ENCODE measurements at places on chromosomes 16 and 17.

DNA sequence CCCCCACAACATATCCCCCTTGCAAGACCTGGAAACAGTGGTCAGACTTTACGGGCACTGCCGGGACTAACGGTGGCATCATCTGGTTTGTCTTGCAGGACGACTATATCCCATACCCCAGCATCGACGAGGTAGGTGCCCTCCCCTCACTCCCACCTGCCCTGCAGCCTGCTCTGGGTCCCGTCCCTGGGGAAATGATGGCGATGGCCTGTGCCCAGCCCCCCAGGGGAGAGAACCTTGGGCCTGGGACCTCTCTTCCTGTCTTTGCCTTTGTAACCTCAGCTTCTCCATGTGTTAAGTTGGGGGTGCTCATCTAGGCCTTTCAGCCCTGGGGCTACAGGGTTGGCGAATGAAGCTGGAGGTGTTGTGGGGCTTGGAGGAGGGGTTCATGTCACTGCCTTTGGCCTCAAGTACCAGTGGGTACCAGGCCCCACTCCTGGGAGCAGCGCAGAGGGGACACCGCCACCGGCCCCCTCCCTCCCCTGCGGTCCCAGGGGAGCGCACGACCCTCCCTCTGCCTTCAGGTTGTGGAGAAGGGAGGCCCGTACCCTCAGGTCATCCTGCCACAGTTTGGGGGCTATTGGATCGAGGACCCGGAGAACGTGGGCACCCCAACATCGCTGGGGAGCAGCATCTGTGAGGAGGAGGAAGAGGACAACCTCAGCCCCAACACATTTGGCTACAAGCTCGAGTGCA, 99.9 kb downstream of the OR1D5 start:
- no peak for DNase-seq

DNA sequence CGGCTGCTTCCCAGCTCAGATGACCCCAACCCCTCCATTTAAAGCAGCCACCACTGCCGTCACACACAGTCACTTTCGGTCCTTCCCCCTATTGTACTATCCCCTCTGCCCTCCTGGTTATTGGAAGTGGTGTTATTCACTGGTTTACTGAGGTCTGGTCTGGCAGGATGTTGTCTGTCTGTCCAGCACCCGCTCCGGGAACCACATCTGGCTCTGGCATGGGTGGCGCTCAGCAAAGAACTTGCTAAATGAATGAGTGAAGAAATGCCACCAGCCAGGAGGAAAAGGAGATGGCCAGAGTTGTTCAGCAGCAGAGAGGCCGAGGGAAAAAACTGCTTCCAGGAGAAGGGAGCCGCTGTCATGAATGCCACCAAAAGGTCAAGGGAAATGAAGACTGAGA, 161.6 kb downstream of the GSG1L start:
- DNase-seq: no peak

- no peak for DNase-seq
These were observed 248.2 kb downstream of the NTN1 start for GRCh38 chr17:9269350-9270035.

GRCh38 chr17:81049973-81050551, 15.1 kb downstream of the BAIAP2 start:
- DNase-seq: no peak

DNA sequence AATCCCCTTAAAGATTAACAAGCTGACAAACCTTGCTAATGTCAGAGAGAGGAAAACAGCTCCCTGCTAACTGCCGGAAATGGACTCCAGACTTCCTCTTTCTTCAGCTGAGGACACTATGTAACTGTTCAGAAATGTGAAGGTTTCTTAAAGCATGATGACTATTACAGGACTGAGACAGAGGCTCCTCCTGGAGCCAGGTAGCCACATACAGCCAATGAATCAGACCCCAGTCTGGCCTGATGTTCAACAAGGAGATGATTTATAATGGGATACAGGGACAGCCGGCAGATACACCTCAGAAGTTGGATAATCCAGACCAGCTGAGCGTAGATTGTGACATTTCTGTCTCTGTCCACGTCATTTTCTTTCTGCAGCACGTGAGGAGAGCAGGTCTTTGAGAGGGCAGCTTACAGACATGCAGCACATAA, 216.2 kb downstream of the HS3ST3A1 start:
- DNase-seq: no peak

- DNase-seq: no peak
These were observed 100.8 kb downstream of the ABCC12 start for GRCh38 chr16:48054881-48055601.

DNA sequence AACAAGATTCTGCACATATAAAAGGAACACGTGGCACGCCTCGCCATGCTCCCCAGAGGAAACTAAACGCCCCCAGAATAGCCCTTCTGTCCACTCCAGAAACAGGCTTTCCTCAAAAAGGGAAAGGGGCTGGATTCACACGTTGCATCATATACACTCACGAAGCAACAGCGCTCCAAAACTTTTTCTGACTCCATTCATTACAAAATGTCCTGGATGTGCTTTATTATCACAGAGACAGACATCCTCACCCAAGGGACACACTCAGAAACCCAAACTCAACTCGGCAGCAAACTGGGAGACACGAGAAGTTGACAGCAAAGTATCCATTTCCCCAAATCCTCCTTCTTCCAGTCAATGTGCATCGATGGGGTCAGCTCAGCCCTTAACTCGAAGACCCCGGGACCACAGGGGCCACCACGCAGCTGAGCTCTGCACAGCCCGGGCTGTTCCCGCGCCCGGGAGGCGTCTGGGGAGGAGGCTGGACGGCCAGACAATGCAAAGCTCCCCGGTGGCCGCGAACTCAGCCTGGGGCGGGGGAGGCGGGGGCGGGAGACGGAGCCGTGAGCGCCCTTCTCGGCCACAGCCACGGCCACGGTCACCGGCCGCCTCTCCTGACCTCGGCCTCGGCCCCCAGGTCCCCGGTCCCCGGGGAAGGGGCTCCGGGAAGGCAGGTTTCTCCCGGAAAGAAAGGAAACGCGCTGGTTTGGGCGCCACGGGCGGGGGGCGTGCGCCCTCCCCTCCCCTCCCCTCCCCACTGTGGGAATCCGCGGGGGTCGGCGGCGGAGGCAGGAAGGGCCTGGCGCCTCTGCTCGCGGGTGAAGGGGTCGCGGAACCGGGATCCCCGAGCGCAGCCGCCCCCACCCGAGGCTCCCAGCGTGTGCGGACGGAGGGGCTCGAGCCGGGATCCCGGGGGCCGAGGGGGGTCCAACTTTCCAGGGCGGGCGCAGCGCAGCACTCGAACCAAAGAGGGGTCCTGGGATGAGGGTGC, 1.2 kb downstream of the NXN start:
- DNase-seq: no peak

GRCh38 chr17:4130715-4131114, 12.1 kb downstream of the ZZEF1 start:
- DNase-seq: no peak

GRCh38 chr17:4152471-4152870, 9.5 kb downstream of the CYB5D2 start:
- no peak for DNase-seq

- peak; percentile 74 for DNase-seq
These were observed 334.5 kb downstream of the SEC14L1 start for GRCh38 chr17:77475016-77475976.

- no peak for DNase-seq
These were observed 13.4 kb upstream of the HERPUD1 start for GRCh38 chr16:56918467-56919012.

- no peak for DNase-seq
These were observed 993 bp downstream of the MMP25 start for GRCh38 chr16:3047387-3047720.

GRCh38 chr17:61856035-61856434, 7.3 kb downstream of the BRIP1 start:
- DNase-seq: no peak

DNA sequence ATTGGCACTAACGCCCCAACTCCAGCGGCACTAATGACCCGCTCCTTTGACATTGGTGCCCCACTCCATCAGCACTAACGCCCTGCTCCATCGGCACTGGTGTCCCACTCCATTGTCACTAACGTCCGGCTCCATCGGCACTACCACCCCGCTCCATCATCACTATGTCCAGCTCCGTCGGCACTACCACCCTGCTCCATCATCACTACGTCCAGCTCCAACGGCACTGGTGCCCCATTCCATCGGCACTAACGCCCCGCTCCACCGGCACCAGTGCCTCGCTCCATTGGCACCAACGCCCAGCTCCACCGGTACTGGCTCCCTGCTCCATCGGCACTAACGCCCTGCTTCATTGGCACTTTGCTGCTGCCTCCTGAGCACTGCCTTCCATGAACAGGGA, 7.5 kb downstream of the ZNF213 start:
- DNase-seq: no peak

GRCh38 chr16:85061566-85061965, 34.0 kb downstream of the KIAA0513 start:
- no peak for DNase-seq

GRCh38 chr17:13030459-13031300, 12.9 kb upstream of the ELAC2 start:
- DNase-seq: no peak
